ENCODE measurements at places on chromosomes 4 and X.

DNA sequence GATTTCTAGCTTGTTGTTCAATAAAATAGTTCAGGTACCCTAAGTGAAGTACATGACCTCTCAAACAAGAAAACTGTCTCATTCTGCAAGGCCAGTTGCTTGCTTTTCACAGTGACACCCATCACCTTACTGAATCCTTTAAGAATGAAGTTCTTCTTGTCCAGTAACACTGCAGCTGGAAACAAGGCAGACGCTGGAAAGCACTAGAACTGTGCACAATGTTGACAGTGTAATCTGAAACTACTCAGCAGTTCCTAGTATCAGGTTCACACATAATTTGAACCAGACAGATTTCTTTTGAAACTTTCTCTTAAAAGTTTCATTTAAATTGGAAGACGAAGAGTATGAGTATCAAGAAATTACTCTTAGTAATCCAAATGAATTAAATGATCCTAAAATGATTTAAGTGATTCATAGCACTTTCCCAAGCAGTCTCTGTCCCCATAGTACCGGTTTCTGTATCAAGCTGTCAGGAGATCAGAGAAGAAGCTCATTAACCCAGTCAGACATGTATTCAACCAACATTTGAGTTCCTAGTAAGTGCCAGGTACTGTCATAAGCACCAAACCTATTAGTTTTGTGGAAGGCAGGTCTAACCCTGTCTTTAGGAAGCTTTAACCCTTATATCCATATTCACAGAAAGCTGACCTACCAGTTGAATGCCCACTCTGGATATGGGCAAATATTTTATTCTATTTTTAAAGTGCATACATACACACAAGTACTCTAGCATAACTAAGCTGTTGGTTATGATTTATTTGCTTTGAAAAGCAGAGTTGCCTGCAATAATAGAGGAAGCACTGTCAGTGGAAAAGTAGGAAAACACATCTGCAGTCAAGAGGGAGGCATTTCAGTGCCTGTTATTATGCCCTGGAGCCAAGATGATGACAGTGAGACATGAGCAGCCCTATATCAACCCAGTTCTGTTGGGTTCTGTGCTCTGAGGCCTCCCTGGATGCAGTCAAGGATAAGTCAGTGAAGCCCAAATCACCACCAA, 63.6 kb downstream of the PALLD start:
- DNase-seq = no peak

DNA sequence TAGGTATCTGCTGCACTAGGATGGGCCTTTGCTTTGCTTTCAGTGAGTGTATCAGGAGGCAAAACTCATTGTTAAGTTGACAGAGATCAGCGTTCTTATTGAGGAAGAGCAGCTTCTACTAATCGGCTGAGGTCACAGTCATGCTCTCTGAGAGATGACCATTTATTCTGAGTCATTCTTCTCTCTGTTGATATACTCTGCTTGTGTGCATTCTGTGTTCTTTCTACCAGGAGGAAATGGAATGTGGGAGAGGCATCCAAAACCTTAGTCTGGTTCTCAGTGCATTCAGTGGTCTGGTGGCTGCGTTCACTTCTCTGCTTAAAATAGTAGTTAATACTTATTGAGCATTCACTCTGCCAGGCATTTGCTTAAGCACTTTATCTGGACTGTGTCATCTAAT, 66.2 kb downstream of the RRAGB start:
- no peak for DNase-seq

DNA sequence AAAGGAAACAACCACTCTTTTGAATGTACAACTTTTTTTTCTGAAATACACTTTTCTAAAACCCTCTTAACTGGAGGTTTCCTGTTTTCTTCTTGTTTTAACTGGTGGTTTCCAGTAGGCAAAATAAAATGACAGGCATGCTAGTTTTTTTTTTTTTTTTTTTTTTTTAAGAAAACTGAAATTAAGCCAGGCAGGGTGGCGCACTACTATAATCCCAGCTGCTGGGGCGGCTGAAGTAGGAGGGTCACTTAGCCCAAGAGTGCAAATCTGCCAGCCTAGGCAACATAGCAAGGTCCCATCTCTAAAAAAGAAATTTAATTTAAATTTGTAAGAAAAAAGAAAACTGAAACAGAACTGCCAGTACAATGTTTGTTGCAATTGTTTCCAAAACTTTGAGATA, 44.0 kb downstream of the TMEM144 start:
- DNase-seq = no peak

- DNase-seq = no peak
Observed at GRCh38 chrX:64427787-64428186, 32.5 kb upstream of the MTMR8 start.
